ENCODE measurements at places on chromosomes 6 and 20.

GRCh38 chr20:51650685-51651134, 108.2 kb upstream of the NFATC2 start:
- DNase-seq = peak; percentile 1

DNA sequence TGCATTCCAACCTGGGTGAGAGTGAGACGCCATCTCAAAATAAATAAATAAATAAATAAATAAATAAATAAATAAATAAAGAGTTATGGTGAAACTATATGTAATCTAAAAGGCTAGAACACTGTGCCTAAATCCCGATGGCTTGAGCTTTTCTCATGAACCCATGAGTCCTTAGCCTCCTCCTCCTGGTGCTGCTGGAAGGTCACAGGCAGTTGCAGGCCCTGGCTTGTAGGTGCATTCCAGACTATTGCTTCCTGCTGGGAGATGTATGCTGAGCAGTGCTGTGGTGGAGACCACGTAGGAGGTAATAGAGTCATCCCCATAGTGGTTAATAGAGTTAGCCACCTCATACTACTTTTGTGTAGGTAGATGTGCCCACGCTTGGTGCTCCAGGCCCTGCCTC, 12.5 kb downstream of the PTK7 start:
- DNase-seq = no peak

GRCh38 chr20:483815-484644, 21.7 kb upstream of the TBC1D20 start:
- DNase-seq = no peak

GRCh38 chr6:136412410-136412809, 122.8 kb upstream of the BCLAF1 start:
- DNase-seq = no peak

DNA sequence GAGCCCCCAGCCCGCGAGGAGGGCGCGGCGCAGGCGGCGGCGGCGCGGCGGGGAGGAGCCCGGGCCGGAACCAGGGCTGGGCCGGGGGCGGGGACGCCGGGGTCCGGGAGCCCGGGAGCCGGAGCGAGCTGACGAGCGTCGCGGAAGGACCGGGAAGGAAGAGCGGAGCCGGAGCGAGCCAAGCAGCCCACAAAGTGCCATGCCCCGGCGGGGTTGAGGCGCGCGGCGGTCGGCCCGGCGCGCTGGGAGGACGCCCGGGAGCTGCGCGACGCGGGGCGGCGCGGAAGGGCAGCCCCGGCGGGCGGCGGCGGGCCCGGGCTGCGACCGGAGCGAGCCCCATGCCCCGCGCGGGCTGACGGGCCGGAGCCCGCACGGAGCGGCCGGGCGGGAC, 289 bp downstream of the FOXP4 start:
- no peak for DNase-seq

All from CD4-positive, alpha-beta T cell treated with Interleukin-12 subunit alpha and Interleukin-12 subunit beta, for 1 hour (primary cell).